ENCODE measurements at places on chromosomes 4 and X.

DNA sequence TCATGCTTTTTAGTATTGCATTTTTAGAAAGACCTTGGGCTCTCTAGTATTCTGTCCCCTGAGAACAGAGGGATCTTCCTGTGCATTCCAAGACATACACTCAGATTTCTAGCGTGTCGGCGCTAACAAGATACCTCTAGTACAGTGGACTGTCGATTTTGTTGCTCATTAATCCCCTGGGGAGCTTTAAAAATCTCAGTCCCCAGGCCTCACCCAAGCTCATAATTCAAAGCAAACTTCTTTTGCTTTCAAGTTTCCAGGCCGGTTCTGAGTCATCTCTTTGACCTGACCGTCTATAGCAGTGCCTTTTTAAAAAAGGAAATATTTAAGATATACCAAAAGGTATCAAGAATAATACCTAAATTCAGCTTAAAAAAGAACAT lies 137.0 kb downstream of the AMMECR1 start:
- no peak for DNase-seq

- DNase-seq, result no peak
These were observed 5.6 kb downstream of the GAK start for GRCh38 chr4:926538-926937.

GRCh38 chr4:23438764-23439163 lies 451.1 kb downstream of the PPARGC1A start:
- DNase-seq, result no peak

GRCh38 chr4:95167805-95168204 lies 381.0 kb downstream of the UNC5C start:
- no peak for DNase-seq

DNA sequence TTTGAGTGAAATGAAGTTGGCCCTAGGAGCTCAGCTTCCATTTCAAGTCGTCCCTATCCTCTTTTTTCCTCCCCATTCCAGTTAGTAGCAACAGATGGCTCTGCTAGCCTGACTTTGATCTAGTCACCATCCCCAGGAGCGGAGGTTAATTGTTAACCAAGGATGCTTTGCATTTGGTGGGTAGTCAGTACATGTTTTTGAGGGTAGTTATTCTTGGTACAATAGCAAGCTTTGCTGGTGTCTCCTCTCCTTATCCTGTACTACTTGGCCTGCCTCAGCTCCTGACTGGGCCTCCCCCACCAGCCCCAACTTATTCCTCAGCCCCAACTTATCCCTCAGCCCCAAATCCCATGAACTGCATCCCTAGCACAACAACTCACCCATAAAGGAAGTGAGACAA lies 14.8 kb upstream of the RTL5 start:
- DNase-seq, result no peak

DNA sequence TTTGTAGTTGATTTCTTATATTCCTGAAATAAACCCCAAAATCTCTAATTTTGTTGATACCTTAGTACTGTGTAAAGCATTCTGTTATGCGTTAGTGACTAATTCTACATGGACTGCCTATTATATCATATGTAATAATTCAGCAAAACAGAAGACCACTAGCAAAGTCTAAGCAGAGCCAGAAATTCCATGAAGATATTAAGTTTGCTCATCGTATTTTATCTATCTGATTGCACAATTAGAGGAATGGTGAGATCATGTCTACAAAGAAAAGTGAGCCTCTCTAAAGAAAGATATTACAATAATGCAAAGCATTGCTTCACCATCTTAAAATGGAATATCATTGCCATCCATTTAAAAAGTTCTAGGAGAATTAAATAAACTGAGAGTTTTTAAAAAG lies 374.6 kb upstream of the SLC7A11 start:
- no peak for DNase-seq

- no peak for DNase-seq
These were observed 715.6 kb upstream of the AADAT start for GRCh38 chr4:170805352-170805751.

GRCh38 chrX:123140904-123141303 lies 43.2 kb upstream of the GRIA3 start:
- no peak for DNase-seq

DNA sequence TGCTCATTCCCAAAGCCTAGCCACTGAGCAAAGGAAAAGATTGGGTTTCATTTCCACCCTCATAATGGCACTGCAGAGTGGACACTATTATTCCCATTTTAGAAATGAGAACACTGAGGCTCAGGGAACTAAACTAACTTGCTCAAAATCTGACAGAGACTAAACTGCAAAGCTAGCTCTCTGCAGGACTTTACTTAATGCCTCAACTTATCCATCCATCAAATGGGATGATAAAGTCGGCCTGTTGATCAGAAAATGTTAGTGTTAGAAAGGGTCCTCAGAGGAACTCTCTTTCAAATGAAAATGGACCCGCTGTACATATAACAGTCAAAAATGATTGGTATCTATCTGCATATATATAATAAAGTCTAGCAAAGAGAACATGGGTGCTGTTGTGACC lies 186.8 kb downstream of the QDPR start:
- DNase-seq, result no peak

- DNase-seq, result no peak
These were observed 8.4 kb downstream of the CFAP299 start for GRCh38 chr4:80343887-80344286.

- no peak for DNase-seq
These were observed 24.1 kb downstream of the FAT4 start for GRCh38 chr4:125338814-125339213.

- no peak for DNase-seq
These were observed 45.8 kb downstream of the KDR start for GRCh38 chr4:55079451-55080173.

DNA sequence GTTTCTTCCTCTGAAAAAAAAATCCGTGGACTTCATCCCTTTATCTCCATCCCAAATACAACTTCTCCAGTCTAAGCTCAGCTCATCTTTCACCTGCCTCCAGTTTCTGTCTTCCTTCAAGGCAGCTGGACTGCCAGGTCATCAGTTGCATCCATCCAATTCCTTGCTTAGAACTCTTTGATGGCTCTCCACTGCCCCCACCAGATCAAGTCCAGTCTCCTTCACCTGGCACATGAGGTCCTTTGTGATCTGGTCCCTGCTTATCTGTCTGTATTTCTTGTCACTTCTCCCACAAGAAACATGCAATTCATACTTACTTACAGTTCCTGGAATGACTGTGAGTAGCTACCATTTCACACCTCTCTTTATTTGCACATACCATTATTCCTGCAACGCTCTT lies 33.8 kb downstream of the OTUD6A start:
- no peak for DNase-seq

DNA sequence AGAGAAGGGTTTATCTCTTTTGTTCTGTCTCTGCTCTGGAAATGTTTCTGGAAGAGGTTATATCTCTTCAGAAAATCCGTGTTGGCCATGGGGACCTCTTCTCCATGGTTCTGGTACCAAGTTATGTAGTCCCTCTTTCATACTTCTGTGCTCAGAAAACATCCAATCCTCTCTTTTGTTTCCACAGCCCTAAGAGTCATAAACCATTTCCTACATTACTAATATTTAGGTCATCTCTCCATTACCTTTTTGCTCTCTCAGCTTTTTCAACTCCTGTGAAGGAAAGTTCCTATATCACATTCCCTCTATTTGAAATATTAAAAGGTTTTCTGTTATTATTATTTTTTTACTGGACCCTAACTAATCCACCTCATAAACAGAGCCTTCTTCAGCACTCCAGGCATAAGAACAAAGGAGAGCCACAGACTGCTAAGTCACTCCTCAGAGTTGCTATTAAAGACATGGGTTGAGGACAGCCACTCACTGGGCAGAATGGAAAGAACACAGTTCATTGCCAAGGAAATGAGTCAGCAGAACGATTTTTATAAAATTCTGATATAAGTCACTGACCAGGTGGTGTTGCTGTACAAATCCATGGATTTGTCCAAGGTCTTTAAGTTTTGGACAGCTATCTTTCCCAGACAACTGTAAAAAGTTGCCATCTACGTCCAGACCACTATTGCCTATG lies 122.4 kb upstream of the NPY2R start:
- no peak for DNase-seq

GRCh38 chr4:16466581-16466980 lies 240.3 kb upstream of the TAPT1 start:
- DNase-seq, result no peak

DNA sequence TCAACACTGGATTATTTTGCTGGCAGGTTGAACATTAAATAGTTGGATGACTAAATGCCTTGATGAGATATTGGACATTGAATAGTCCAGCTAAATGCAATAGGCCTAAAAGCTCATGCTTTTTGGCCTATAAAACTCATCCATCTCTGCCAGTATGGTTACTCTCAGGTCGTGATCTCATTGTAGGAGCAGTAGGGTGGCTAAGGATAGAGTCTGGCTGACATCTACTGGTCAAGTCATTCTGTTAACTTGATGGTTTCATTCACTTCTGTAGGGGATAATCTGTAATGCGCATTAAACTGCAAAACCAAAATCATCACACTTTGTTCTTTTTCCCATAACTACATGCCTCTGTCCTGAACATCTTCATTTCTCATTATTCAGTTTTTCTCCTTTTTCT lies 227.0 kb downstream of the DKK2 start:
- no peak for DNase-seq

- DNase-seq, result no peak
These were observed 51.1 kb downstream of the WDFY3 start for GRCh38 chr4:84915396-84915780.

GRCh38 chr4:98232202-98232601 lies 29.0 kb upstream of the RAP1GDS1 start:
- no peak for DNase-seq

GRCh38 chr4:105725623-105726022 lies 17.0 kb downstream of the GSTCD start:
- no peak for DNase-seq

- no peak for DNase-seq
These were observed 132.1 kb downstream of the SNCA start for GRCh38 chr4:89704651-89705395.

All from activated T-helper 1 cell treated with anti-CD3 and anti-CD28 coated beads, Interleukin-2, amount 50 U/mL, for 16 hours (primary cell).